ENCODE measurements at places on chromosomes 7 and 10.

DNA sequence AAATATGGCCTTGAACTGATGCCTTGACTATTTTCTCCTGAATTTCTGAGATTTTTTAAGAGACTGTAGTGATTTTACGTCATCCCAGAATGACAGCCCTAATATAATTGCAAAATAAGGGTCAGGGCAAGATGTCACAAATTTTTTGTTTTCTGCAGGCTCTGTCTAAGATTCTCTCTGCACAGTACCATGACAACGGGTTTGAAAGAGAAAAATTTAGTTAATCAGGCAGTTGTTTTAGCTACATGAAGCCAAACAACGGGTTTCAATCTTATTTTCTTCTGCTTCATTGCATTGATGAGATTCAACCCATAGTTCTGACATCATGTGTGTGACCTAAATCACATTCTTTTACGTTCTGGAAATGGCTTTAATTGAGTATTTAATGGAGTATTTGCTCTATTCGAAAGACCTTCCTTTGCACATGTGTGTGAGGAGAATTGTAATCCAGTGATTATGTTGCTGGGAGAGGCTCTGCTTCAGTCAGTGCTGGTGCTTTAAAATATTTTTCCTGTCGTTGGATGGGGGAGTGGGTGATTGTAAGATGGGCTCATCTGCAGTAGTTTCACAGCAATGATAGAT, 118.0 kb upstream of the RHOBTB1 start:
- no peak for DNase-seq

- DNase-seq: no peak
Measured at GRCh38 chr7:42385912-42386311, 148.9 kb upstream of the GLI3 start.

DNA sequence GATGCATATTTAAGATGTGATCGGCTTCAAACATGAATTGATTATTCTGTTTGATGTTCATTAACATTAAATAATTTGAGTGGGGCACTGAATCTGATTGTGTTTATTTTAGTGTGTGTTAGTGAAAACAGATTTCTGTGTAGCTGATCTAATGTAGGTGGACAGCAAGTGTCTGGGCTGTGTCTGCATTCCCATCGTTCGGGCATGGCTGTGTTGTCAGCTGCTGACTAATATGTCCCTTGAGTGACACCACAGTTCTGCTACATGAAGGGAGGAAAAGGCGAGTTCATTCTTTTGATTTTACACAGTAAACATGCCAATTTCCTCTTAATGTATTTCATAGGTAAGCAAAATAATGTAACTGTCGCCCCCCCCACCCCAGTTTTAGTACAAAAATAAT, 203.0 kb downstream of the CNTNAP2 start:
- DNase-seq: no peak

- no peak for DNase-seq
Measured at GRCh38 chr7:51274955-51275354, 41.7 kb downstream of the COBL start.

DNA sequence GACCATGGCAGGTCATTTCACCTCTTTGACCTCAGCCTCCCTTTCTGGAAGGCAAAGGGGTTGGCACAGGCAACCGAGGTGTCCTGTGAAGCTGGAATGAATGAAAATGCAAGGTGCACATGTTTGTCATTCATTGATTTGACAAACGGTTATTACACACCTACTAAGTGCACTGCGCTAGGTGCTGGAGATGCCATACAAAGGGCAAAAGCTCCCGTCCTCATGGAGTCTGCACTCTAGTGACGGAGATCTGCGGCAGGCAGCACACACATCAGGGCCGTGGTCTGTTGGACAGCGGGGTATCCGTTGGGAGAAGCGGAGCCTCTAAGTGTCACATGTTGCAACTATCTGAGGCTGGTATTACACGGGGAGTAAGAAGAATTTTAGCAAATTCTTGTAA, 44.2 kb downstream of the PRF1 start:
- no peak for DNase-seq

- no peak for DNase-seq
Measured at GRCh38 chr10:80581469-80581835, 43.8 kb downstream of the SH2D4B start.

- DNase-seq: no peak
Measured at GRCh38 chr7:25913598-25914224, 238.3 kb upstream of the NFE2L3 start.

DNA sequence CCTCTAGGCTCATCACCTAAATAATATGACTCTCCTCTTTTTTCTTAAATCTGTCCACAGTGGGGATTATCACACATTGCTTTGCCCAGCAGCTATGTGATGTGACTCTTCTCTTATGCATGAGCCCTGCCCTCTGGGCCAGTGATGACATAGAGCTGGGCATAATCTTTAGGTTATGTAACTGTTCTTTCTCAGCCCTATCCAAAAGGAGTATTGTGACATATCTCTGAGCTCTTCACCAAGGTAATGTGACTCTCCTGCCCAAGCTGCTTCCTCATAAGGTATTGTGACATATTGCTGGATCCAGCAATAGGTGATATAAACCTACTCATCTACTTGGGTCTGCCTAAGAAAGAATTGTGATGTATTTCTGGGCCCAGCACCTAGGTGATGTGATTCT, 37.7 kb upstream of the ZNF107 start:
- no peak for DNase-seq

GRCh38 chr10:71927776-71928592, 36.2 kb upstream of the CHST3 start:
- no peak for DNase-seq

DNA sequence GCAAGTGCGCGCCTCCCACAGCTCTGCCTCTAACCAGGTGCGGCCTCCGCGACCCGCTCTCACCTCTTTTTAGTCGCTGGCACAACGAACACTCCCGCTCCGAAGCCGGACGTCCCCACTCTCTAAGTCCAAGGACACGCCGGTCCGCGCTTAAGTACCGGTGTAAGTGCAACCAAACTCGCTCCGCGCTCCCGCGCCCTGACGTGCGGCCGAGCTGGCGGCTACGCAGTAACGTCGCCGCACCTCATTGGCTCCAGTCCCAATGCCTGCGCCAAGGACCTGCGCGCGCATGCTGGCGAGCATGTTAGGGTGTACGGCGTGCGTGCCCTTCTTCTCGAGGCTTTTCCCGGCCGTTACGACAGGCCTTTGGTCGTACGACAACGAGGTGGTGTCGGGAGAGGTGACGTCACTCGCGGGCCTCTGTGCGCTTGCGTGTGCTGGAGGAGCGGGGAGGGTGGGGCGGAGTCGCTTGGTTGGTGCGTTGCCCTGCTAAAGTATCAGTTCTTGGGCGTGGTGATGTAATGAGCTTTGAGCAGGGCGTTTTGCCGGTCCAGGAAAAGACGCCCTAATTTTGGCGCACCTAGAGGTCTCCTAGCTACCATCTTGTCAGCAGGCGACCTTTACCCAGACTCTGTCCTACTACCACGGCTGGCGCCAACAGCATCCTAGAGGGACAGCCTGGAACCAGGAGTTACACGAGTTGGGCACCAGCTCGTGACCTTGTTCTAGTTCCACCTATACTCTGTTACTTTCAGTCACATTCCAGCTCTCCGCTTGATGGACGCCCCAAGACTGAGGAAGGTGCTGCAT, at the start of gene CYCS:
Gene CYCS, minus strand, starts transcription at position 124 of the 810 bp plus-strand sequence. CDS start 1,141 bp downstream, outside the sequence.
- peak; percentile 99 for DNase-seq

DNA sequence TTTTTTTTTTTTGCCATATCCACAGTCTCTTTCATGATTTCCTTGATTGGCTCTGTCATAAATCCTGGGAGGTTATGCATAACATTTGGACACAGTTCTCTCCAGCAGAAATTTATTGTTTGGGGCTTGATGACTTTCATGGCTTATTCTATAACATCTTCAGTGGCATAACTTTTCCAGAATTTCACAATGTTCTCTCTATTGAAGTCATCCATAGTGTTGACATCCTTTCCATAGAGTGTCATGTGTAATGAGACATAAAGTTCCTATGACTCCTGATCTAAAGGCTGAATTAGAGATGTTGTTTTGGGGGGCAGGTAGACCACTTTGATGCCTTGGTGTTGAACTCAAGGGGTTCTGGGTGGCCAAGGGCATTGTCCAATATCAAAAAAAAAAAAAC, 36.7 kb upstream of the STK17A start:
- no peak for DNase-seq

DNA sequence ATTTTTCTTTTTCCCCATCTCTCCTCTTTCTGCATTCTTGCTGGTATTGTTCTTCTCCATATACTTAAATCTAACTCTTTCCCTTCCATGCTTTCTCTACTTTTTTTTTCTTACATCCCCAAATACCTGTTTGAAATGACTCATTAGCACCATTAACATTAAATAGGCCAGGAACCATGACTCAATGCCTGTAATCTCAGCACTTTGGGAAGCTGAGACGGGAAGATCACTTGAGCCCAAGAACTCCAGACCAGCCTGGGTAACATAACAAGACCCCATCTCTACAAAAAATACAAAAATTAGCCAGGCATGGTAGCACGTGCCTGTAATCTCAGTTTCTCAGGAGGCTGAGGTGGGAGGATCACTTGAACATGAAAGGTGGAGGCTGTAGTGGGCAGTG, 1026.8 kb downstream of the GATA3 start:
- no peak for DNase-seq

GRCh38 chr10:89503151-89503550, 32.2 kb downstream of the SLC16A12 start:
- no peak for DNase-seq

DNA sequence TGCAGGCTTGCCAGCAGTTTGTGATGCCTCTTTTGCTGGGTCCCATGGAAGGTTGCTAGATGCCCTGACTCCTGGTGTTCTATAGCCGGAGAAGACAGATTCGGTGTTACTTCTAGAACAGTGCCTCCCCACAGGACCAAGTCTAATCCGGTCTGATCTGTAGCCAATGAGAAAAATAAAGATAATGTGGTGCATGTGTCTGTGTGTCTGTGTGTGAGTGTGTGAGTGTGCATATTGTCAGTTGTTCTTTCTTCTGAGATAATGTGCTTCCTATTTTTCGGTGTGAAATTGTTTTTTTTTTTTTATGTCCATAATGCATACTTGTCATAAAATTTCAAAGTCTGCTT, 29.7 kb upstream of the ZNRF2 start:
- DNase-seq: no peak

GRCh38 chr7:135385209-135385608, 124.7 kb downstream of the CNOT4 start:
- DNase-seq: no peak

DNA sequence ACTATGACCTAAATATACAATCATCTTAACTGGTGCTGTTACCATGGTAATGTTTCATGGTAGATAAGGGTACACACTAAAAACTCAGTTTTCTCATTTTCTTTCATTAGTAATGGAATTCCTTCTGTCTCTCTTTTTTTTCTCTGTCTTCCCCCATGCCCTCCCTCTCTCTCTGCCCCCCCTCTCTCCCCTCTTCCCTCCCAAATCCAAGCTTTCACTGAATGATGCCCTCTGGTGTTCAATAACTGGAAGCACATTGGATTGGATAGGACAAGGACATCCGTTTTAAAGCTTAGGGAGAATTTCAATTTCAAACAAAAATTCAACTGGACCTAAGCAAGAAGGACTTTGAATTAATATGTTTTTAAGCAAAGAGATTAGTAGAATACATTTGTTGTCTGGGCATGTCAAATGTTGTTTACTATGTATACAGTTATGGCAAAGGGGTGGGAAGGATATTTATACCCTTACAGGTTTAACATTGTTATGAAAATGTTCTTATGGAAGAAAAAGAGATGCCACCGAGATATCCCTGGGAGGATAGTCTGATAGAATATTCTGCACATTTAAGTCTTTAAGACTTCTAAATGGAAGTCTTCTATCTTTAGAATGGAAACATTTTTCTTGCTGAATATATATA, 6.1 kb downstream of the CHRM2 start:
- no peak for DNase-seq

GRCh38 chr7:117014673-117015133, 61.4 kb downstream of the ST7 start:
- DNase-seq: no peak

DNA sequence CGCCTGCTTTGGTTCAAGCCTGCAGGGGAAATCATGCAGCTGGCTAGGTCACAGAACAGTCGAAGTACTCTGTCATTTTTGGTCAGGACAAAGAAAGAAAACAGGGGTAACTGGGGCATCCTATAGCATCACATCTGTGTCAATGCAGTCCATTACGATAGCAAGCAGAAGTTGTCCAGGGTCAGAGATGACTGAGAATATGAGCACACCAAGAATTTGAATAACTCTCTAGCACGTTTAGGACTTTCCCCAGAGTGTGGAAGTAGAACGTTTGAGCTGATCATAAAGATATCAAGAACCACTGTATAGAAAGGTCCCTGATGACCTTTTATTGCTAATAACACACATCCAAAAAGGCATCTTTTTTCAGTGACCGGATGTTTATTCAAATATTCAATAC, 12.7 kb upstream of the HECW1 start:
- DNase-seq: no peak

DNA sequence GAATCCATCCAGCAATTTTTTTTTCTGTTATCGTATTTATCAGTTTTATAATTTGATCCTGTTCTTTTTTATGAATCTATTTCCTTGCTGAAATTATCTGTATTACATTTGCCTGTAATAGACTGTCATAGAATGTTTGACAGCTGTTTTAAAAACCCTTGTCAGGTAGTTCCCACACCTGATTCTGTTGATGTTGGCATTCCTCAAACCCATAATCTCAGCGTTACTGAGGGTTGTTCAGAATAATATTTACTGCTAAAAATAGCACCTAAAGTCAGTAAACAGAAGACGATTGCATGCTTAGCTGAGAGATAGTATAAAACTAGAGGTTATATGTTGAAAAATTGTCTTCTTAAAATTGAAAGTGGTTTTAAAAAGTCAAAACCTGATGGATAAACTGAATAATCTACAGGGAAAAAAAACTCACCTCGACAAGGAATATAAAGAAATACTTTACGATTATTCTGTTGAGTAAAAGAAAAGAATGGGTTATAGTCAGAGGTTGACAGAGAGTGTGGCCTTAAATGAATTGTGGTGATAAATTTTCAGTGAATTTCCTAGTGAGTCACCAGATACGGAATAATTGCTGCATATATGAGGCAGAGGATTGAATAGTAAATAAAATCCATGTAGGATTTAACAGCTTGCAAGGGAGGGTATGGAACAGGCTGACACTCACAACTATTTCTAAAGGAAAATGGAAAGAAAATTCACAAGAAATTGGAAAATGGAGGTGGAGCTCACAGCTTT, 824.1 kb upstream of the IGFBP3 start:
- DNase-seq: no peak

DNA sequence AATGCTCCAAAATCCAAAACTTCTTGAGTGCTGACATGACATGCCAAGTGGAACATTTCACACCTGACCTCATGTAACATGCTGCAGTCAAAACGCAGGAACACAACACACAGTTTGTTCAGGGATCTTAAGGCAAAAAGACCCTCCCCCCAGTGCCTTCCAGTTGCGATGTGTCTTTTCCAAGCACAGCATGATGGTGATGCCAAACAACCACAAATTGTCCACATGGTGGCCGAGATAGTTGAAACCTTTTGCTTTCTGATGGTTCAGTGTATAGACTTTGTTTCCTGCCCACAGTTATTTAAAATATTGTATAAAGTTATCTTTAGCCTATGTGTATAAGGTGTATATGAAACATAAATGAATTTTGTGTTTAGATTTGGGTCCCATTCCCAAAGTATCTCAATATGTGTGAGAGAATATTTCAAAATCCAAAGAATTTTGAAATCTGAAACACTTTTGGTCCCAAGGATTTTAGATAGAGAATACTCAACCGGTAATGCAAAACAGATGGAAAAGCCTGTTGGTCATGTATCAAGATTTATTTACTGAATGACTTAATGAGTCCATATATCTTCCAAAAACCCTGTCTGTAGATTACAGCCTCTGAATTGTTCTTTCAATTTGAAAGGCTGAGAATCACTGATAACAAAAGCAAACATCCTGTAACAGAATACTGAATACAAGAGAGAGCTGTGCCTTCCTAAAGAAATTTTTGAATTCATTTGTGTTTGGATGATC, 93.4 kb upstream of the OIT3 start:
- DNase-seq: no peak

All from activated CD8-positive, alpha-beta memory T cell treated with anti-CD3 and anti-CD28 coated beads for 1 hour (primary cell).